ENCODE measurements at places on chromosomes 7 and 10.

DNA sequence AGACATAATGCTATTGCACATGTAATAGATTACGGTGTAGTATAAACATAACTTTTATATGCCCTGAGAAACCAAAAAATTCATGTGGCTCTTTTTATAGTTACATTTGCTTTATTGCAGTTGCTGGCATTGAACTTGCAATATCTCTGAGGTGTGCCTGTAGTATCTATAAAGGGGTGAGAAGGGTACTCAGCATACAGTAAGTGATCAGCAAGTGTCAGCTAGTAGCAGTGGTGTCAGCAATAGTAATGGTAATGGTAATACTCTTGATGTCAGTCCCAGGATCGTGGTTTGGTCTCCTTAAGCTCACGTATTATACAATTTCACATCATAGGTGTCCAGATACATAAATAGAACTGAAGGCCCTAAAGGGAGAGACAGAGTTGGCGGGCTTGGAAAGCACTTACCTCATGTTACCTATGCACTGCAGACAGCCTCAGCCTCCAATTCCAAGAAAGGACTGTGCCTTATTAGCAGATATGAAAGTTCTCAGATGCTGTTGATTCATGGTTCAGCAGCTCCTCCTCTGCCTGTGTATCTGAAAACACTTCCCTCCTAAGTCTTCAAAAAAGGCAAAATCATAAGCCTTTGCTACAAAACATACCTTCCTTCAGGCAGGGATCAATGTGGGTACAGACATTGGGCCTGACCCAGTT is 6.6 kb upstream of the GIMAP7 start:
- DNase-seq, result no peak

- no peak for DNase-seq
Measured at GRCh38 chr7:45684910-45685618, 110.9 kb downstream of the ADCY1 start.

DNA sequence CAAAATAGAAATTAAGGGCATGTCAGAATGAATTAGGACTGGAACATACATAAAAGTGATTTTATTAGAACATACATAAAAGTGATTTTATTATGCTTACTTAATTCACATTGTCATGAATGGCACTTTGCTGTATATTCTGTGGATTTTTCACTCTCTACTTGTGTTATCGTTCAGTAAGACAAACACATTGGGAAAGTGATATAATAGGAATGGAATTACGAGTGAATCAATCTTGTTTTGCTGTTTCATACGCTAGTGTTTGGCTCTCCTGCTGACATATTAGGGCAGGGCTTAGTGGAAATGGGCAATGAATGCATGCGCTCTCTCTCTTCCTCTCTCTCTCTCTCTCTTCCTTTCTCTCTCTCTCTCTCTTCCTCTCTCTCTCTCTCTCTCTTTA is 561.1 kb downstream of the ACTR3B start:
- DNase-seq, result no peak

DNA sequence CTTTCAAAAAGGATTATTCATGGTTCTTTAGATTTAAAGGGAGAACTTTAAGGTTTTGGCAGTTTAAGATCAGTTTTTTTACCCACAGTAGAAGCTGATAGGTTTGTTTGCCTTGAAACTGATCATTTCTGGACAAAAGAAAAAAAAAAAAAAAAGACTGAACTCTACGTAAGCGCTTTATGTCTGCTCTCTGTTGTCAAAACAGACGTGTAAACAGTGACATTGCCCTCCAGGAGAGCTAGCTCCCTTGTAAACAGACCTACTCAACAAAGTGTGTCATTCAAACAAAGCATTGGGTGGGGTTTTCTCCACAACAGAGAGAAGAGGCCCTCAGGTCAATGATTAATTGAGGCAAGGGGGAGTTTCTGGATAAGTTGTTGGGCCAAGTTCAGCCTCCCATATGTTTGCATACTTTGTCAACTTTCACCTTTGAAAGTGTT is 568.1 kb upstream of the LRRN3 start:
- no peak for DNase-seq

GRCh38 chr10:64054392-64054791 is 533.2 kb downstream of the REEP3 start:
- DNase-seq, result no peak

DNA sequence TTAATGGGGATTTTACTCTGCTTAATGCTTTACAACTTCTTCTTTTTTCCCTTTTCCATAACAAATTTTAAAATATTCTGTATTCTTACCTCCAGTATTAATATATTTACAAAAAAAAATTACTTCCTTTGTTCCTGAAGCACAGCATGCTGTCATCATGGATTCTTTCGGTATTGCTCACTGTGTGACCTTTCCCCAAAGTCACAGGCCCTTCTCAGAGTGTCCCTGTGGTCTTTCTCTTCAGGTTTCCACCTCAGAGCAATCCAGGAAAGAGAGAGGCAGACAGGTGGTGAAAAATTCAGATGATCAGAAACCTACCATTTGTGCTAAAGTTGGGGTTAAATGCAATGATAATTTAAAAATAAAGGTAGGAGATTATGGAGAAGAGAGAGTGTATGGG is 13.0 kb downstream of the AOAH start:
- no peak for DNase-seq

GRCh38 chr7:104536956-104537355 is 208.6 kb downstream of the LHFPL3 start:
- no peak for DNase-seq

DNA sequence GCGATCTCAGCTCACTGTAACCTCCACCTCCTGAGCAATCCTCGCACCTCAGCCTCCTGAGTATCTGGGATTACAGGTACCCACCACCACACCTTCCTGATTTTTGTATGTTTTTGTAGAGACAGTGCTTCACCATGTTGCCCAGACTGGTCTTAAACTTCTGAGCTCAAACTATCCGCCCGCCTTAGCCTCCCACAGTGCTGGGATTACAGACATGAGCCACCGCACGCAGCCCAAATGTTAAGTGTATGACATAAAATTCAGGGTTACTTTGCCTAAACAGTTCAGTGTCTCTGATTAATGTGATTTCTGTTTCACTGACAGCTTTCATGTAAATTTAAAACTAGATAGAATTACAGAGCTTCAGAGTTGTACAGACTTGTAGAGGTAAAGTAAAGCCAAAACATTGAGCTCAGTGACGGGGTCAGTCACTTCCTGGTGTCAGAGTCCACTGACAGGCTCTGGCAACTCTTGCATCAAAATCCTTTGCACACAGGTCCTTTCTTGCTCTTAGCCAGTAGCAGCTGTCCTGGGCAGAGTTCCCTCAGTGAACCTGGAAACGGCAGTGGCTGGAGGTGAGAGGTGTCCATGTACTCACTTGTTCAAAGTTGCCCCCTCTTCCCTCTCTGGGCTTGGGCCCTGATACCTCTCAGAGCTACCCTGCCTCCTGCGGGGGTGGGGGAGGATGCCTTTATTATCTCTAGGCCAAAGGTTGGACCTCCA is 33.7 kb downstream of the MGMT start:
- no peak for DNase-seq

DNA sequence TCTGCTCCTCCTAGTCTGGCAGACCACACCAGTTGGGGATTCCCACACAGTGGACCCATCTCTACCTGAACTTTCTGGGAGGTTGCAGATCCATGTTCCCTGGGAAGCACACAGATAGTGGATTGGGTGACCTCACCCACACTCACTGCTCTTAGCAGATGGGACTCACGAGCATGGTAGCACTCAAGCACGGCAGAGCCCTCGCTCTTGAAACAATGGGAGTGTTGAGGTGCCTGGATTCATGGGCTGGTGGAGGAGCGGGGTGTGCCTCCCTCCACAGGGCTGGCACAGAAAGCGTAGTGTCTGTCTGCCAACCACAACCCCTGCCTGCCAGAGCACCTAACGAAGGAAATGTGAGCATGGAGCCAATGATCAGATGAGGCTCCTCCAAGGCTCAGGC is 568.0 kb downstream of the POM121L12 start:
- DNase-seq, result no peak

- no peak for DNase-seq
Measured at GRCh38 chr10:87878664-87879459, 15.4 kb downstream of the PTEN start.

GRCh38 chr10:29389935-29390334 is 101.1 kb downstream of the LYZL1 start:
- no peak for DNase-seq

- DNase-seq, result no peak
Measured at GRCh38 chr10:124594240-124594639, 132.6 kb downstream of the LHPP start.

- no peak for DNase-seq
Measured at GRCh38 chr7:97457054-97457453, 274.8 kb upstream of the TAC1 start.

DNA sequence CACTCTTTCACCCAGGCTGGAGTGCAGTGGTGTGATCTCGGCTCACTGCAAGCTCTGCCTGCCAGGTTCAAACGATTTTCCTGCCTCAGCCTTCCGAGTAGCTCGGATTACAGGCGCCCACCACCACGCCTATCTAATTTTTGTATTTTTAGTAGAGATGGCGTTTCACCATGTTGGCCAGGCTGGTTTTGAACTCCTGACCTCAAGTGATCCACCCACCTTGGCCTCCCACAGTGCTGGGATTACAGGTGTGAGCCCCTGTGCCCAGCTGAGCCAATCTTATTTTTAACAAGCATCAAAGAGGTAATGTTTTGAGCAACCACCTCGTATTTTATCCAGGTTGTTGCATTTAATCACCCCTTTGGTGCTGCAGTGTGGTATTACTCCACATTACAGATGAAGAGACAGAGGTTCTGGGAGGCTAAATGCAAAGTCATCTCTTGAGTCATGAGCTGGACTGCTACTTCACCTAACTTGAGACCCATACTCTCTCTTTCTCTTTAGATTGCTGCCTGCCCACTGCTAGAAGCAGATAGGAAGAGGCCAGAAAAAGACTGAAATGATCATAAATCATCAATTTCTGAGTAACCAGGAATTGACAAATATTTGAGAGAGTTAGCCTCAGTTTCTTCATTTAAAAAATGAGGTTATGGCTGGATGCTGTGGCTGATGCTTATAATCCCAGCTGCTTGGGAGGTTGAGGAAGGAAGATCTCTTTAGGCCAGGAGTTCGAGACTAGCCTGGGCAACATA is 116.2 kb downstream of the CAMK1D start:
- DNase-seq, result no peak

GRCh38 chr10:4617589-4617988 is 208.4 kb upstream of the AKR1E2 start:
- DNase-seq, result no peak

DNA sequence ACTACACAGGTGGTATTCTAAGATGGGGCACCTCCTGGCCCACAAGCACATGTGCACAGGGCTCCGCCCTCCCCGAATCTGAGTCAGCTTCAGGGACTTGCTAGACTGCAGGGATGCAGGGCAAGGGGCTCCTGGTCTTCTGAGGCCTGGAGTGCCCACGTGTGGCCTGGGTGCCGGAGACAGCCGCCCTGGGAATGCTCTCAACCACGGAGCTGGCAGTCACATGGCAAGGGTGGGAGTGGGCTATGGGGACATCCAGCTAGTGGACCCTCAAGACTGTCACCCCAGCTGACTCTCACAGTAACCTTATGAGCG is 42.7 kb downstream of the CFAP46 start:
- DNase-seq, result no peak

DNA sequence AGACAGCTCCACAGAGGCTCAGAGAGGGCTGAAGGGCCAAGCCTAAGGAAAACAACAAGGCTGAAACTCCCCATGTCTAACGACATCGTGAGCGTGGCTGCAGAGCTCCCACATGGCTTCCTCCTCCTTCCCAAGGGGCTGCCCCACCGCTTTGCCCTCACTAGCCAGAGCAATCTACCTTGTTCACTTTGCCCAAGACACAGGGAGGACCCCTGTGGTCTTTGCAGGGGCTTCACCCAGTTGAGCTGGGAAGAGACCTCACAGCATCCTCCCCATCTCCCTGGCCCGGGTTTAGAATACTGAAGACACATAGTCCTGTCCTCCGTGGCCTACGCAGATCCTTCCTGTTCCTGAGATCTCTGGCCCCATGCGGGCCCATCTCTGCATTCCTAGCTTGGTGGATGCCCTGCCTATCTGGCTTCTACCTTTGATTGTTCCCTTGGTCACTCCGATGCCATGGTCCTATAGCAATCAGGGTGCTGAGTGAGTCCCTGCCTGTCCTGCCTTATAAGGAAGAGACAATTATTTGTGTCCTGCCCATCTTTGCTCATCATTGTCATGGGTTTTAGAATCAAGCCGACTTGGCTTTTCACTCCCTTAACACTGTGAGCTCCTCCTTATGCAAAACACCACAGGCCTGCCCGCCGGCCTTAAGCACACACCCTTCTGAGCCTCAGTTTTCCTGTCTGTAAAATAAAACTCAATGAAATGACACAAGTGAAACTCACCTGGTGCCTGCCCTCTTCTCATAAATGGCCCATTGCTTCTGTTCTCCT is 73.2 kb downstream of the PARP12 start:
- DNase-seq, result no peak

- DNase-seq, result no peak
Measured at GRCh38 chr7:145797507-145797906, 319.1 kb upstream of the CNTNAP2 start.

DNA sequence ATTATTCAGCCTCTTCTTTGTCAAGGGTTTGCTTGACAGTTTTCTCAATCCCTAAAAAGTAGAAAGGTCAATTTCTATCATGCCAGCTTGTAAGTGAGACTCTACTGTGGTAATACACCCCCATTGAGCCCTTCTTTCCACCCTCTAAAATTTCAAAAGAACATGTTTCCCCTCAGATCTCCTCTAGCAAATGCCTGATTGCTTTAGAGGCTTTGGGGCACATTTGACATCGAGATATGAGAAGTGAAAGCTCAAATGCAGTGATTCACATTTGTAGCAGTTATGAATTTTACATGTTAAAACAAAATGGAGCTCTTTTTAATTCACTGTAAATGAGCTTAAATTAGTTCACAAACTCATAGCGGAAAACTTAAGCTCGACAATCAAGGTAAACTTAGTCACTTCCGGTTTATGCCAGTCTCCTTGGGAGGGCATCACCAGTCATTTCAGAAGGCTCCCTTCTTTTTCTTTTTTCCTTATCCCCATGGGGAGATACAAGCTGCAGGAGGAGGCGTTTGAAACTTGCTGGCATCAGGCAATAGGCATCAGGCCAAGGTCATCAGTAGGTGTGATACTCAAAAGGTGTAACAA is 55.3 kb upstream of the ADO start:
- DNase-seq, result no peak

DNA sequence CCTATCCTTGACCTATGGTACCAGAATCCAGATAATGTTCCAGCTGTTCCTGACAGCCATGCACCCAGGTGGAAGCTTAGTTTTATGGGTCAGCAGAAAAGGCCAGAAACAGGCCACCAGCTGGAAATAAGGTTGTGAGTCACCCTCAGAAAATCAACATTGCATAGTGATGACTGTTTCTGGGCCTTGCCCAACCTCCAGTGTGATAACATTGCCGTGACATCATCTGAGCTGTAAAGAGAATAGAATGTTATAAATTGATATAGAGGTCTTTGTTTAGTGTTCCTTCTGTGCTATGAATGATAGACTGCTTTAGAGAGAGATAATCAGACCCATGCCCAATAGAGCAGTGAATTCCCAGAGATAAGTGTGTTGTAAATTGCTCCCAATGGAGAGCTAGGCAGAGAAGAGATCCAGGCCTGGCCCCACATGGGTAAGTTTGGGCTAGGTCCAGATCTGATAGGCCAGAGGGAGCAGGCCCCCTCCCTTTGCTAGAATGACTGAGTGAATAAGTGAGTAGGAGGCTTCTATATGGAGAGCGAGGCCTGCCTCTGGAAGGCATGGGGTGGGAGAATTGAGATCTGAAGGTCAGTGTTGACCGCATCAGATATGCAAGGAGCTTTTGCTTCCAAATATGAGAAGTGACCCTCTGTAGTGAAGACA is 14.2 kb upstream of the HPS1 start:
- no peak for DNase-seq

GRCh38 chr7:151520419-151521261 is 945 bp upstream of the RHEB start:
- no peak for DNase-seq

GRCh38 chr7:139902436-139903102 is 73.5 kb downstream of the TBXAS1 start:
- DNase-seq, result no peak

Data from CD4-positive, alpha-beta T cell treated with Interleukin-1 beta for 1 hour (primary cell).